ENCODE measurements at places on chromosomes 5 and 9. TPM values are rescaled to one million over a fixed set of nuclear protein-coding genes. Genes with fewer than 3 reads are reported as not detected.

The HTR4 gene
- not detected for total RNA-seq

The IGFBPL1 gene
- total RNA-seq, result 0.58 TPM

The SV2C gene
- 0.04 TPM for total RNA-seq

The ZNF782 gene
- total RNA-seq, result 1.5 TPM

The FAM221B gene
- not detected for total RNA-seq

The CLK4 gene
- 9.3 TPM for total RNA-seq

The WWC1 gene
- 8.3 TPM for total RNA-seq

The MCIDAS gene
- 0.21 TPM for total RNA-seq

DNA sequence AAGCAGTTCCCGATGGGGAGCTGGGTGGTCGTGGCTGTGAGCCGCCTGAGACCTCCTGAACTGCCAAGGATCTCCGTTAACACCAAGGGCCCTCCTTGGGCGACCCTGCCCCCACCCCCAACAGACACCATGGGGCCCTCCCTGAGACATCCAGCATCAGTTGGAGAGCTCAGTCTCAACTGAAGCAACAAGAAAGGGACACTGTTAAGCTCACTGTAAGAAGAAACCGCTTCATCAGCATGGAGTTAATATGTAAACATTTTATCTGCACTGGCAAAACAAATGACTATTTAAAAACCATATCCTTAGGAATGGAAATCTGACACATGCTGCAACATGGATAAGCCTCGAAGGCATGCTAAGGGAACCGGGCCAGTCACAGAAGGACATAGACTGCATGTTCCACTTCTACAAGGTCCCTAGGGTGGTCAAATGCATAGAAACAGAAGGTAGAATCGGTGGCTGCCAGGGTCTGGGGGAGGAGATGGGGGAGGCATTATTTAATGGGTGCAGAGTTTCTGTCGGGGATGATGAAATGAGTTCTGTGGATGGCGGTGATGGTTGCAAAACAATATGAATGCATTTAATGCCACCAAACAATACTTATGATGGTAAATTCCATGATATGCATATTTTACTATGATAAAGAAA, 47.4 kb downstream of the ROR2 start:
- DNase-seq, result no peak

DNA sequence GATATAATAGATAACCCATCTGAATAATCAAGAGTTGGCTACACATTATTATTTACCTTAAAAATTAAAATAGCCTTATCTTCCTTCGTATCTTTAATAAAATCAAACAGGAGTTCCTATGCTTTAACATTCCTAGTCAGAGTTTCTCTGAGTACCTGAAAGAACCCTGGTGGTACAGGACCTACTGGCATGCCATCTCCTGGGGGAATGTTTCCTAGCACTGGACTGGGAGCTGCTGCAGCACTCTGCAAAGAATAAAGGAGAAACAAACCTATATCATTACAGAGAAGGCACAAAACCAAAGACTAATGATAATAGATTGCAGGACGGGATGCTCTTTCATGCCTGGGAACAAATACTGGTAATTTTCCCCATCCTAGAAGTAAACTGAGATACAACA, 119.5 kb upstream of the ACOT12 start:
- DNase-seq, result no peak

GRCh38 chr9:107778661-107779060, 289.1 kb upstream of the KLF4 start:
- DNase-seq, result no peak

DNA sequence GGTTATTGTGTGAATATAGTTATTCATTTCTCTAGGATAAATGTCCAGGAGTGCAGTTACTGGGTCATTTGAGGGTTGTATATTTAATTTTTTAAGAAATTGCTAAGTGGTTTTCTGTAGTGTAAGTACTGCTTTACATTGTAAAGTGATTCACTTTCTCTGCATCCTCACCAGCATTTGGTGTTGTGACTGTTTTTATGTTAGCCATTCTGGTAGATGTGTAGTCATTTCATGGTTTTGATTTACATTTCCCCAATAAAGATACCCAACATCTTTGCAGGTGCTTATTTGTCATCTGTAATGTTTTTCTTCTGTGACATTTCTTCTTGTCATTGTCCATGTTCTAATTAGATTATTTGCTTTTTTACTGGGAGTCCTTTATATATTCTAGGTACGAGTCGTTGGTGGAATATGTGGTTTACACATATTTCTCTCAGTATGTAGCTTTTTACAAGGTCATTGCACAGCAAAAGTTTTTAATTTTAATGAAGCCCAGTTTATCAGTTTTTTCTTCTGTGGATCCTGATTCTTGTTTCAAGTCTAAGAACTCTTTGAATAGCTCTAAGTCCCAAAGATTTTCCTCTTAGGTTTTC, 34.0 kb downstream of the SCGB3A1 start:
- DNase-seq, result no peak

DNA sequence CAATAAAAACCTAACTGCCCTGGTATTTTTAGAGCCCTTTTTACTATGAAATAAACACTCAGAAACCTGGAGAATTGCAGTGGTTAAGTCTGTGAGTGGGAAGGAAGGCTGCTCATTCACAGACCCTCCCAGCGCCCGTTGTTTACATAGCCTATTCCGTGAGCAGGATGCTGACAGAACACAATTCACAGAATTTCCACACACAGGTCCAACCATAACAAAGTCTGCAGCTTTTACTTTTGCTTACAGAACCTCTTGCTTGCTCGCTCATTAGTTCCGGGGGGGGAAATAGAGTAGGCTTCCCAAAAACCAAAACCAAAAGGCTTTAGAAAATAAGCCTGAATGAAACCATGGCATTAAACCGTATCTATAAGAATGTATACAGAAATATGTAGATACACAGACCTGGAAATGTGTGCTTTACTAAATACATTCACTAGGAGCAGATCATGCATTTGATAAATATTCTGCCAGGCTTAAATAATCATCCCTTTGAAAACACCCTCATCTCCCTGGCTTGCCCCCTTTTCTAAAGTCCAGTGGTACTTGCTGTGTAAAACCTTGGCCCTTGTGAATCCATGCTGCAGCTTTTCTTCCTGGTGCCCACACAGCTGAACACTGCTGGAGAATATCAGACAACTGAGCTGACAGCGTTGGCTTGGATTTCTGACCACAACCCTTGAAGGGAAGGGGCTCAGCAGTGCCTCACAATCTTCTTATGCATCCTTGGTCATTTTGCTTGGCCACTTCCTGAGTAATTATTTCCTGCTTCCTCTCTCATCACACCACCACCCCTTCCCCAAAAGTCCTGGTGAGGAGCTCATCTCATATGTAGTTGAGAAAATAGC, 128.0 kb downstream of the FANCC start:
- DNase-seq, result peak; percentile 69

GRCh38 chr9:17905366-17905765, 326.5 kb downstream of the SH3GL2 start:
- no peak for DNase-seq

- DNase-seq, result no peak
Measured at GRCh38 chr9:113558632-113559502, 95.3 kb downstream of the RGS3 start.

- no peak for DNase-seq
Measured at GRCh38 chr5:14325369-14325768, 182.2 kb downstream of the TRIO start.

GRCh38 chr9:19161257-19162025, 34.1 kb upstream of the PLIN2 start:
- DNase-seq, result peak; percentile 91

DNA sequence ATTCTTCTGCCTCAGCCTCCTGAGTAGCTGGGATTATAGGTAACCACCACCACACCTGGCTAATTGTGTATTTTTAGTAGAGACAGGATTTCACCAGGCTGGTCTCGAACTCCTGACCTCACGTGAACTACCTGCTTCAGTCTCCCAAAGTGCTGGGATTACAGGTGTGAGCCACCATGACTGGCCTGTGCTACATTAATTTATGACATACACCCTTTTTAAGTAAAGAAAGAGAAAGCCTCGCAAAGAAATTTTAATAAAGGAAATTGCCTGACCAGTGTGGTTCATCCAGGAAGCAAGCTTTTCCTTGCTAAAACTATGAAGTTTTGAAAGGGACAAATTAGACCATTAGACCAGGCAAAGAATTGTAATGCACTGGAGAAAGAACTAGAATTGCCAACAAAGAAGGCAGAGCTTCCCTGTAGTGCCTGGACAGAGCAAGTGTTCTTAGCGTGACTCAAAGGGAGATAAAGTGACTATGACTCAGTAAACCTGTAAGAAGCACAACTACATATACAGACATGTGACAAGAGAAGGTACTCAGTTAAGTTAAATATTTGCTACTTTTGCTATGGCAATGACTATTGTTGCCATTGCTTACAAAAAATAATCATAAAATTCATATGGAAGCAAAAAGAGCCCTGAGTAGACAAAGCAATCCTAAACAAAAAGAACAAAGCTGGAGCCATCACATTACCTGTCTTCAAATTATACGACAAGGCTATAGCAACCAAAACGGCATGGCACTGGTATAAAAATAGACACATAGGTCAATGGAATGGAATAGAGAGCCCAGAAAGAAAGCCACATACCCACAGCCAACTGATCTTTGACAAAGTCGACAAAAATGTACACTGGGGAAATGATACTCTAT, 54.6 kb downstream of the FYB1 start:
- no peak for DNase-seq

GRCh38 chr9:33787839-33788238, 7.5 kb upstream of the PRSS3 start:
- DNase-seq, result no peak

- peak; percentile 16 for DNase-seq
Measured at GRCh38 chr5:94021246-94021645, 279.8 kb upstream of the POU5F2 start.

DNA sequence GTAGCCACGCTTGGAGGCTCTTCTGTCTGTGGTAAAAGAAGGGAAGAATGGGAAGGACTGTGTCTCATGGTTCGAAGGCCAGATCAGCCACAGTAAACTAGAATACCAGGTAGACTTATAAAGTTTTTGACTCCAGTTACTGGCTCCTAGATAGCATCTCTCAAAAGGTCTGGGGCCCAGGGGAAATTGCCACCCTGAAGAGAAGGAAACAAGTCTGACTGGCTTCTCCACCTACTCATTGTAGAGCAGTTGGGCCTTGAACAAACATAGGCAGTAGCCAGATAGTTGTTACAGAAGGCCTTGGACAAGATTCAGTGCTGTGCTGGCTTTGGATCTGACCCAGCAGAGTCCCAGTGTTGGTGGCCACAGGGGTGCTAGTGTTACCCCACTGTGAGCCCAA, 890.4 kb downstream of the EFNA5 start:
- DNase-seq, result no peak

GRCh38 chr5:152824316-152824715, 419.2 kb upstream of the NMUR2 start:
- DNase-seq, result no peak

GRCh38 chr5:89003563-89004036, 120.6 kb upstream of the MEF2C start:
- no peak for DNase-seq

- DNase-seq, result no peak
Measured at GRCh38 chr5:126536874-126537273, 58.1 kb downstream of the ALDH7A1 start.

DNA sequence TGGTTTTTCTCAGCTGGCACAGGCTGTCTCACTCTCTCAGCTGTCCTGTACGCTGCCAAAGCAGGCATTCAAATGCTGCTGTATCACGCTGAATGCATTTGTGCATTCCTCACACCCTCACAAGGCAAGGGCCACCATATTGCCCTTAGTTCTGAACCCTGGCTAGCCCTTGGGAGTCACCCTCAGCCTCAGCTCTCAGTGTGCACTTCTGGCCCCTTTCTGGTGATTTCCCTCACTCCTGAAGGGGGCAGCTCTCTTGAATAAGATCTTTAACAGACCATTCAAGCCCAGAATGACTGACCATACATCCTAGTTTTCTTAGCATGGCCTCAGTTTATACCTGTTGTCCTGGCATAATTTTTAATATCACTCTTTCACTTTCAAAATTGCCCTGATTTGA, 84.3 kb downstream of the HTR1A start:
- no peak for DNase-seq

DNA sequence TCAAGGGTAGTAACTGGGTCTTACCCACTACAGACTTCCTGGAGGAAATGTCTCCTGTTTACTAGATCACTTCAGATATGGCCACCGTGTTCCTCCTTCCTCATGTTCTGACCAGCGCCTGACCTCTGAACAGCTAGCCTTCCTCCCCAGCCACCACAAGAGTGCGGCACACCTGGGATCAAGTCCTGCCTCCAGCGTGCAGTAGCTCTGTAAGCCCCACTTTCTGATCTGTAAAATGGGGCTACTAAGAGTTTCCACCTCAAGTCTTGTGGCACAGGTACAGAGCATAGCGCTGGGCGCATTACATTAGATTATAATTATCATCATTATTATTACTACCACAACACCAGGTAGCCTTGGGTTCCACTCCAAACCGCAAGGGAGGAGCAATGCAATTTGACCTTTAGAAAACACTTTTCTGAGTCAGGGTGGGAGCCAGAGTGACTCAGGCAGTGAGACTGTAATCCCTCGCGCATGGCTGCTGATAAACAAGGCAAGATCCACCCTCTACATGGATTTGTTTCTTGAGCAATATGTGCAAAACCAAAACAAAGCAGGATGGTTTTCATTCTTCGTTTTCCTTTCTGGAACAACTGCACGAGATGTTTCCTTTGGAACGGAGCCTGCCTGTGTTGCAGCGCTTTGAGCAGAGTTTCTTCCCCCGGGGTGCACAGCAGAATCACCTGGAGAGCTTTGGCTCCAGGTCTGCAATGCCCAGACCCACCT, 65.0 kb upstream of the ANGPTL2 start:
- DNase-seq, result peak; percentile 95

DNA sequence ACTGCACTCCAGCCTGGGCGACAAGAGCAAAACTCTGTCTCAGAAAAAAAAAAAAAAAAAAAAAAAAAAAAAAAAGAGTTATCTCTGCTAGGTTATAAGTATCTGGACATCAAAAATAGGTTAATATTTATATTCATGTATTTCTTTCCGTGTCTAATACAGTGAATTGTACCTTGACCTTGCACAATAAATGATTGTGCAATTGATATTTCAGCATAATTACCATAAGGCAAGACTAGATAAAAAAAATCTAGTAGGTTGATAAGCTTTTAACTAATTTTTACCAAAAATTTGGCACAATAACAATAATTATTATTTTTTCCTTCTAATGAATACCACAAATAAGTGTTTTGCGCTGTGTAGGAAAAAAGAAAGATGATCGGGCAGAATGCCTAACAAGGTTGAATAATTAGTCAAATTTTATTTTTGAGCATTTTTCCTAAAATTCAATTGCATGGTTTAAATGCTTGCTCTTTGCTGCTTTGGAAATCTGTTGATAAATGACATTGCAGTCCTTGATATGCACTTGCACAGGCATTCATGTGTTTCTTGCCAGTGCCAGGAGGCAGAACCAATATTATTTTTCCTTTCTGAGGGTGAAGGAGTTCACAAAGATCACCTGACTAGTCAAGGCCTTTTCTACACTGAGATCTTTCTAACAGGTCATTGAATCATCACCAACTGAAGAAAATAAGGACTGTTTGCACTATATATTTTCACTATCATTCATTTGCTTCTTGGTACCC, 127.5 kb downstream of the ARRDC3 start:
- no peak for DNase-seq

- peak; percentile 55 for DNase-seq
Measured at GRCh38 chr9:37963936-37964739, 60.2 kb upstream of the SLC25A51 start.

- no peak for DNase-seq
Measured at GRCh38 chr5:176796411-176796810, 13.9 kb upstream of the UNC5A start.

- no peak for DNase-seq
Measured at GRCh38 chr5:26530305-26530704, 508.1 kb downstream of the CDH9 start.
